Activated T-helper 1 cell treated with anti-CD3 and anti-CD28 coated beads, Interleukin-2, amount 50 U/mL, for 16 hours (primary cell): ENCODE measurements at places on chromosomes 3 and 15.

DNA sequence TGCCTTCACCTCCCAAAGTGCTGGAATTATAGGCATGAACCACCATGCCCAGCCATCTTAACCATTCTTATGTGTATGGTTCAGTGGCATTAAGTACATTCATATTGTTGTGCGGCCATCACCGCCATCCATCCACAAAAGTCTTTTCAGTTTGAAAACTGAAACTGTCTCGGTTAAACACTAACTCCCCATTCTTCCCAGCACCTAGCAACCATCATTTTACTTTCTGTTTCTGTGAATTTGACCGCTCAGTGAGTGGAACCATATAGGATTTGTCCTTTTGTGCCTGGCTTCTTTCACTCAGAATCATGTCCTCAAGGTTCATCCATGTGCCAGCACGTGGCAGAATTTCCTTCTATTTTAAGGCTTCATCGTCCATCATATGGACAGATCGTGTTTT, 5.8 kb downstream of the MCM2 start:
- DNase-seq, result no peak

GRCh38 chr3:185659942-185660921, 74.1 kb downstream of the SENP2 start:
- no peak for DNase-seq

GRCh38 chr3:194053136-194053535, 82.8 kb upstream of the HES1 start:
- DNase-seq, result no peak

GRCh38 chr3:122982216-122983185, 45.1 kb downstream of the SEMA5B start:
- no peak for DNase-seq

GRCh38 chr3:32460031-32460749, 42.5 kb downstream of the CMTM6 start:
- peak; percentile 45 for DNase-seq

DNA sequence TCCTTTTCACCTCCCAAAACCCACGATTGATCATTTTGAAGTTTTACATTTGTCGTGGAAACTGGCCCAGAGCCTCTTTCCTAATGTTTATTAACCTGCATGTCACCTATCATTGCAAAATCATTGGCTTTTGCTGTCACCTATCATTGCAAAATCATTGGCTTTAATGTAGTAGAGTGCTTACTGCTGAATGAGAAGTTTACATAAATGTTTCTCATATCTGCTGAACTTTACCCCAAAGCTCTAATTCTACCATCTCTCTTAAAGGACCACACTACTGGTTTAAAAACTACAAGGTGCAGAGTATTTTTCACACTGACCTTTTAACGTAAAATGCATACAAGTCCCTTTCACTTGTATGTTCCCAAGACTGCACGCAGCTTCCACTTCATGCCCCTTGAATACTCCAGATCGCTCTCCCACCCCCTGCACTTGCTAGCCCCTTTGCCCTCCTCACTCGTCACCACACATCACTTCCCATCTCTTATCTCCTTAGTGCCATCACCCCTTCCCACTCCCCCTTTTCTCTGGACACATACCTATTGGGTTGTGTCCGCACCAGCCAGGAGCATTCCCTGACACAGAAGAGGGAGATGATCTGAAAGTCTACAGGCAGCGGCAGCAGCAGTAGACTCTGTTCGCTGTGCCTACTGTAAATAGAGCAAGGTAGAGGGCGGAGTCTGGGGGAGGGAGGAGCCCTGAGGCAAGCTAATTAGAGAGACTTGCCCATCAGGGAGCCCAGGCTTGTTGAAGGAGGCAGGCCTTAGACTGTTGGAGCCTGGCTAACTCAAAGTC, 30.2 kb upstream of the ATOSA start:
- DNase-seq, result no peak

- DNase-seq, result no peak
Measured at GRCh38 chr3:2099028-2099671, 484 bp downstream of the CNTN4 start.

DNA sequence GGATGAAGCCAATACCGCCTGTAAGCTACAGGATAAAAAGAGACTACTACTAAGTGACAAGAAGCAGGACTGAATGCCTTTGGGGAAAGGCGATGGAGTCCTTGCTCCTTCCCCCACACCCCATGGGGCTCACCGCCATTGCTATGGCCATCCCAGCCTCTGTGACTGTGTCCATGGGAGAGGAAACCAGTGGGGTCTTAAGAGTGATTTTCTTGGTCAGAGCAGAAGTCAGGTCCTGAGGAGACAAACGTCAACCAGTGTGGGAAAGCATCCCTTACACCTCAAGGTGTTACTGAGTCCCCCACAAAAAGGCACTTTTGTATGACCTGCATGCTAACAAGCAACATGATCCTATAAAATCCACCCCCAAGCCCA, 913 bp downstream of the IMPDH2 start:
- no peak for DNase-seq

DNA sequence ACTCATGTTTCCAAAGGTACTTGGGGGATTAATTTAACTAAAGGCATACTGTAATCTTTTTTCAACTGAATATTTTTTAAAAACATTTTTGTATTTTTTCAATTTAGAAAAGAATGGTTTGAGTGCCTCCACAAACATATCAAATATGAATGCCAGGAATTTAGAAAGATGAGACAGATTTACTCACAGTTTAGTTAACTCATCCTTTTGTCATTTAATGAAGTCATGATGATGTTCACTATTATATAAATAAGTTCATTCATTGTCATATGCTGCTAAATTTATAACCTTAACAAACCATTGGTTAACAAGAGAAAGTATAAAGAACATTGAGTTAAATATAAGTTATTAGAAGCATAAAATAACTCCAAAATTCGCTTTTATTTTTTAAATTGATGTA, 50.0 kb downstream of the FGF7 start:
- no peak for DNase-seq

GRCh38 chr3:156751461-156752025, 74.6 kb upstream of the LEKR1 start:
- no peak for DNase-seq

DNA sequence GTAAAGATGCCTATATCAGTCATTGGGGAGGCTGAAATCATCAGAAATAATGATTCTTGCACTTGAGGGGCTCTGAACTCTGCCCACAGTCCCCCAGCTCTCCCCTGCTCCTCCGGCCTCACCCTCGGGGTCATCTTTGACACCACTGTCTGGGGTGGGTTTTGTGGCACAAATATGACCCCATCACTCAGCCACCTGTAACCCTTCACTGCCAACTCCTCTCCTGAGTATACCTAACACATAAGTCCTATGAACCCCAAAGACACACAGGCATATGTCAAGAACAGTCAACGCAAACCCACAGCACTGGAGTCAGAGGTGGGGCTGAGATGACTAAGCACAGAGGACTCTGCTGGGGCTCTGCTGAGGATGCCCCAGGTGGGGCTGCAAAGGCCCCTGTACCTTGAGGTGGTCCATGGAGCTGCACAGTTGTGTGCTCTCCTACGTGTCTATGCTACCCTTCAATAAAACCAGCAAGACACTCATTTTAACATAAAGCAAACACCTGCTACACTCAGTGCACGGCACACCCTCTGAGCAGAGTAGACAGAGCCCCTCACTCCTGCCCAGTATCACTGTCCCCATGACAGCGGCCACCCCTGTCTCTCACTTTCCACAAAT, 29.9 kb downstream of the SLC41A3 start:
- no peak for DNase-seq

- DNase-seq, result no peak
Measured at GRCh38 chr15:53328341-53328740, 431.1 kb downstream of the WDR72 start.

DNA sequence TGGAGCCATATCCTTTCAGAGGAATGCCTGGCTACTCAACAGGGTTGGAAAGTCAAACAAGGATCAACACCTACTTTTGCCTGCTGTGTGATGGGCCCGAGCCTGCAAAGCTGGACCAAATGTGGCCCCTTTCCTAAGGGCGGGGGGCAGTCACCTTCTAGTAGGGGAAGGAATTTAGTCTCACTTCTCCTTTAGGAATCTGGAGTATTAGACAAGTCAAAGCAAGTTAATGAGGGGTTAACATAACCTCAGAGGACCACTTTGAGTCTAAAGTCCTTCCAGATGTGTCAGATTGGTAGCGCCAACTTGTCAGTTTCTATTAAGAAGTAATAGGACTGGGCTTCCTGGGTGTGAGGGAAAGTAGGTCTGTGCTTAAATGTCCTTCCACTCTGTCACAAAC, 6.8 kb downstream of the EXOSC7 start:
- no peak for DNase-seq

GRCh38 chr3:32431481-32431880, 39.8 kb downstream of the CMTM7 start:
- no peak for DNase-seq

DNA sequence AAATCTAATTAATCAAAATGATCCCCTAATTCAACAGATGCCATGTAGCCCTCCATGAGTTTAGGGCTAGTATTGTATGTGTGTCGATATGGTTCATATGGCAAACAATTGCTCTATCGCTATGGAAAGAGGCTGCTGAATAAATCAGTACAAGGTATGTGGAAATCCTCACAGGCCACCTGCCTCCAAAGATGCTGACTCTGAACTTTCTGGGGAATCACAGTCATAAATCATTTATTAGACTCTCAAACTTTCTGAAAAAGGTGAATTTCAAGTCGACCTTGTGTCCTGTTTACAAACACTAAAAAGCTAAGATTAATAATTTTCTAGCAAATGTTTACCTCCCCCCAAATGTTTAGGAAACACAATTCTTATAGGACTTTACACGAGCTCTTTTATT, 462.6 kb downstream of the GABRG3 start:
- DNase-seq, result no peak

GRCh38 chr3:165617134-165617533, 220.1 kb downstream of the BCHE start:
- DNase-seq, result no peak

GRCh38 chr3:197222937-197223370, 75.5 kb downstream of the DLG1 start:
- no peak for DNase-seq
